Transverse colon (tissue), 4 donors: ENCODE measurements at places on chromosomes 12 and 14. TPM values are rescaled to one million over a fixed set of nuclear protein-coding genes. Genes with fewer than 3 reads are reported as not detected.

GRCh38 chr14:96626121-96626768, 124.1 kb downstream of the PAPOLA start:
- H3K4me3 ChIP-seq = no peak overlapping the region
- DNase-seq = peak; percentile 1
- H3K27me3 ChIP-seq = peaks cover 5% of the 10 kb centered on the region
- no peaks in the 10 kb centered on the region for H3K36me3 ChIP-seq
- no peaks in the 10 kb centered on the region for H3K4me1 ChIP-seq

DNA sequence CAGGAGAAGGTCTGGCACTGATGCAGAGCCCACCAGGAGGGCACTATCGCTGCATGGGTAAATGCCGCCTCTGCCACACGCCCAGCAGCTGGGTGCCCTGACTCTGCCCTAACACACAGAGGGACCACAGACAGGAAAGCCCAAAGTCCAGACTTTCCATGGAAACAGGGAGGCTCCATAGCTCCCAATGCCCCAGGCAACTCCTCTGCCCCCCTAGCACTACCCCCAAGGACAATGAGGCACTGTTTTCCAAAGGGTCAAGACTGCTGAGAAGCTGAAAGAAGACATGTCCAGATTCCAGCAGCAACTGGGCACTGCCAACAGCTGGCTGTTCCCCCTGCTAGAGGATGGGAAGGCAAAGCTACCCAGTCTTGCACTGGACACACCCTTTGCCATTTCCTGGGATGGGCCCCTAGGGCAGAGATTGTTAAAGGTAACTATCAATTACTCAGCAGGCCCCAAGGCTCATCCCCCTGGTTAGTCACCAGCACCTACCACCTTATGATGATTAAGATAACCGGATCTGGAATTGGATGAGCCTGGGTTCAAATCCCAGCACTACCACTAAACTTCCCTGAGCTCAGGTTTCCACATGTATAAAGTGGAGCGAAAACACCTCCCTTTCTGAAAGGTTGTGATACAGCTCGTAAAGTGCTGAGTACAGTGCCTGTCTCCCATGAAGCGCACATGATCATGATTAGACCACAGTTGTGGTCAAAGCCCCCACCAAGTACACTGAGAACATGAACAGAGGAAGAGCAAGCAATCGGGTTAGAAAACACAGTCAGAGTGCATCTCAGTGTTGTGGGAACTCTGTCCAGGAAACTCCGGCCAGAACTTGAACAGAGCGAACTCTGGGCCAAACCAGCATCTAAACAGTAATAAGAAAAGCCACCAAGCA, 3.3 kb downstream of the PXN start:
- no peak overlapping the region for H3K4me3 ChIP-seq
- peak; percentile 46 for DNase-seq
- H3K27me3 ChIP-seq = no peaks in the 10 kb centered on the region
- H3K27ac ChIP-seq = peak overlapping the region; percentile 94
- H3K36me3 ChIP-seq = no peaks in the 10 kb centered on the region

- H3K4me1 ChIP-seq = no peaks in the 10 kb centered on the region
- no peaks in the 10 kb centered on the region for H3K36me3 ChIP-seq
- no peak for DNase-seq
- no peaks in the 10 kb centered on the region for H3K27me3 ChIP-seq
- H3K27ac ChIP-seq = no peak overlapping the region
- no peak overlapping the region for H3K4me3 ChIP-seq
These were observed 88.4 kb downstream of the CAND1 start for GRCh38 chr12:67357376-67358125.

GRCh38 chr12:55470088-55470829, at the start of gene OR6C70:
Gene OR6C70, minus strand, starts transcription at chr12:55470138. Its CDS starts 0 bp downstream, at chr12:55470138.
- no peaks in the 10 kb centered on the region for H3K4me1 ChIP-seq
- no peak within 1 kb of the TSS for H3K27ac ChIP-seq
- no peaks in the 10 kb centered on the region for H3K27me3 ChIP-seq
- H3K4me3 ChIP-seq = no peak within 1 kb of the TSS
- H3K36me3 ChIP-seq = no peaks in the 10 kb centered on the region

- peaks cover 54% of the 10 kb centered on the region for H3K4me1 ChIP-seq
- no peaks in the 10 kb centered on the region for H3K27me3 ChIP-seq
These were observed 1.8 kb downstream of the OAS1 start for GRCh38 chr12:112908548-112908947.

DNA sequence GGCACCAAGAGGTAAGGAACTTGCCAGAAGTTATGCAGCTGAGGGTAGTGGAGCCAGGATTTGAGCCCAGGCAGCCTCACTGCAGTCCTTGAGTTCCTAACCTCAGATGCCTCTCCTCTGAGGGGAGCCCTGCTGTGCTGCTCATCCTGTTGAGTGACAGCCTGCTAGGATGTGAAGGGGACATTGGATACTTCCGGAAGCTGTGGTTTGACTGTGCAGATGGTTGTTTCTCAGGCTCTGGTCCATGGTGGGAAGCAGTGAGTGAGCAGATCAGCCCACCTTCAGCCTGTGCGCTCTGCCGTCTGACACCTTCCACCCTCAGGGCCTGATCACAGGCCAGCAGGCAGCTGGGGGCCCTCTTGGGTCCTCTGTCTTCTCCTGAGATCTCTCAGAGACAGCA, 253.2 kb downstream of the CACNA1C start:
- H3K36me3 ChIP-seq = no peaks in the 10 kb centered on the region
- no peak for DNase-seq
- H3K27me3 ChIP-seq = no peaks in the 10 kb centered on the region

DNA sequence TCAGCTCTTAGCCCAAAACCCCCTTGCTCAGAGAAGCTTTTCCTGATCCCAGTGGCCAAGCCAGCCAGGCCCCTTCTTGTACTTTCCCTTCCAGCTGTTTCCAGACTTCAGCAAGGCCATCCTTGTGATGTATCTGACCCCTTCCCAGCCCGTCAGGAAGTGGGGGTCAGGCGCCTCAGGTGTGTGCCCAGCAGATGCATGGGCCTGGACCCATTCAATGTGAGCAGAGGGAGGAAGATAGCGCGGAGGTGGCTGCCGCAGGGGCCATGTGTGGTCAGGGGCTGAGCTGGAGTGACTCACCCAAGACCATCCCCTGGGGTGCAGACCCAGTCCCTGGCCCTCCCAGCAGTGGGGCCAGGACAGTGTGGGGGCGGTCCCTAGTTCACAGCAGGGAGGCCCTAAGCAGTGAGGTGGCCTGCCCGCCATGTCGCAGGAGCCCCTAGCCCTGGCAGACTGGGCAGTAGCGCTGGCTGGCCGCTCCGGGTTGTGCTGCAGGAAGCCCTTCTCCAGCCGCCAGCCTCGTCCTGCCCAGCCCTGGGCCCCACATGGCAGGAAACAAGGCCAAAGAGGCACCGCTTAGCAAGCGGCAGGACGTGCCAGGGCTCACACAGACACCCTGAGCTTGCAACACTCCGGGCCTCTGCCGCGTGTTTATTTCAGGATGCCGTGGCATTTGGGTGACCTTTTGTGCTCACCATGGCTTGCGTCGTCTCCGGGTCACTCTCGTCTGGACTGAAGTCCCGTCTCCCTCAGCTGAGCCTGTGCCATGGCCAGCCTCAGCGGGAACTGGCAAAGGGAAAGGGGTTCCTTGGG, 12.0 kb downstream of the ADSS1 start:
- no peaks in the 10 kb centered on the region for H3K27me3 ChIP-seq
- H3K4me1 ChIP-seq = peaks cover 21% of the 10 kb centered on the region
- H3K27ac ChIP-seq = peak overlapping the region; percentile 64
- no peaks in the 10 kb centered on the region for H3K36me3 ChIP-seq
- peak; percentile 48 for DNase-seq

- DNase-seq = peak; percentile 27
- H3K27ac ChIP-seq = no peak overlapping the region
- H3K4me1 ChIP-seq = peaks cover 33% of the 10 kb centered on the region
- H3K27me3 ChIP-seq = no peaks in the 10 kb centered on the region
- H3K36me3 ChIP-seq = no peaks in the 10 kb centered on the region
- no peak overlapping the region for H3K4me3 ChIP-seq
These were observed 154.3 kb upstream of the CCND2 start for GRCh38 chr12:4119157-4119761.

DNA sequence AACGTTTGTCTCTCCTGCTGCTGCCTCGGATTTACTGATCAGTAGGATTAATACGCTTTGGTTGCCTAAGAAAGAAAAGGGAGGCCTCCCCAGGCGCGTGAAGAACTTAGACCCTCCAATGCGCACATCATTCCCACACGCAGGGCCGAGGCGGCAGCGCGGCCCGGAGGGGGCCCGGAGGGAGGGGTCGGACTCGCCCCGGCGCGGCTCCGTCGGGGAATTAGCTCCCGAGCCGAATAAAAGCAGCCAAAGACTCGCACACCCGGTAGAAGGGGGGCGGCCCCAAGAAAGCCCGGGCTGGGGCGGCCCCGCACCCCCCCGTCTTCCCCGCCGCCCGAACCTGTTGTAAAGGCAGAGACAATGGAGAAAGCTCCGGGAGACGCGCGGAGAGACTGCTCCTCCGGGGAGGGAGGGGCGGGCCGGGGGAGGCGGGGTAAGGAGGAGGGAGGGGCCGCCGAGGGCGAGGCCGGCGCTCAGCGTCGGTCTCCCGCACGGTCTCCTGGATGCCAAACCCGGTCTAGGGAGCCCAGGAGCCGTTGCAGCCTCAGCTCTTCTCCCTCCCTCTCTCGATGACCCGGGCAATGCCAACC, at the start of gene NELL2:
TSS of gene NELL2 (minus strand) at position 362 of the 590 bp plus-strand sequence. CDS start 446 bp downstream, outside the sequence.
- H3K36me3 ChIP-seq = no peaks in the 10 kb centered on the region
- DNase-seq = peak; percentile 51
- peaks cover 26% of the 10 kb centered on the region for H3K4me1 ChIP-seq
- no peak within 1 kb of the TSS for H3K27ac ChIP-seq
- peak within 1 kb of the TSS; percentile 49 for H3K4me3 ChIP-seq

The AQP5 gene
- total RNA-seq = not detected

The LMNTD1 gene
- total RNA-seq = not detected

The SIX6 gene
- total RNA-seq = not detected

The BMP4 gene
- 13.5 TPM for total RNA-seq

The VAMP1 gene
- total RNA-seq = 15.3 TPM
